Activated CD8-positive, alpha-beta memory T cell treated with anti-CD3 and anti-CD28 coated beads, Interleukin-2, amount 50 U/mL, for 4 hours (primary cell): ENCODE measurements at places on chromosomes 6 and 20.

DNA sequence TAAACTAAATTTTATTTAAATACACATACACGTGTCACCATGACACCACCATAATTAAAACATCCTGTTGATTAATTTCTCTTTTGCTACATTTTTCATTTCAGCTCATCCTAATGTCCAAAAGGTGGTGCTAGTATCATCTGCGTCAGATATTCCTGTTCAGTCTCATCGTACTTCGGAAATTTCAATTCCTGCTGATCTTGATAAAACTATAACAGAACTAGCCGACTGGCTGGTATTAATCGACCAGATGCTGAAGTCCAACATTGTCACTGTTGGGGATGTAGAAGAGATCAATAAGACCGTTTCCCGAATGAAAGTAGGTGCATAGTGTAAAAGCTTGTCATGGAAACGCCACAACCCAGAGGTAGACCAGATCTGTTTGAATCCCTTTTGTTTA, 263.4 kb downstream of the UTRN start:
- no peak for DNase-seq

DNA sequence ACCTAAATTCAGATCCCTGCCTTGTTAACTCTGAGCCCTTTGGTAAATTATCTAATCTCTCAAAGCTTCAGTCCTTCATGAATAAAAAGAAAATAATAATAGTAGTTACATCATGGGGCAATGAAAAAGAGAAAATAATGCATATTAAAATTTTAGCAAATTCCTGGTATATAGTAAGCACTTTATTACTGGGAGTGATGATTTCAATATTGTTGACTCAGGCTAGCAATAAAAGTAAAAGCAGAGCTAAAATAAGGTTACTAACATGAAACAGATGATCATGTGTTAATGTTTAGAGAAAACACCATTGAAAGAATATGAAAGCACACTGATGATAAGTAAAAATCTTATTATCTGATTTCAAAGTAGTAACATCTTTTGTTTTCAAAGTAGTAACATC, 13.6 kb downstream of the GINS1 start:
- DNase-seq, result no peak

DNA sequence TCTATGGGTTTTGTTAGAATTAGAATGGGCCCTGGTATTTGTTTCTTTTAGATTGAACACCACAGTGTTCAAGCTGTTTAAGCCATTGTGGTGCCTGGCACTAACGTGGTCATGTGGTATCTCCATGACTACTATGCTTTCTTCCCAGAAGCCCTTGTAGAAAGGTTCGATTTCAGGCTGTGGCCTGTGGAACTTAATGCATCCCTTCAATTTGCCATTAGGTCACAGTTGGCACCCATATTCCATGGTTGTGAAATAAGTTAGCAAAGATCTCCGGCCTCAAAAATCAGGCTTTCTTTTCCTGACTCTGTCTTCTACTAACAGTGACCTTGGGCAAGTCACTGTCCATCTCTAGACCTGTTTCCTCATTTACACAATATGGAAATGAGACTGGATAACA, 31.3 kb upstream of the AAR2 start:
- no peak for DNase-seq

- no peak for DNase-seq
These were observed 75.8 kb downstream of the PREP start for GRCh38 chr6:105326833-105327770.

DNA sequence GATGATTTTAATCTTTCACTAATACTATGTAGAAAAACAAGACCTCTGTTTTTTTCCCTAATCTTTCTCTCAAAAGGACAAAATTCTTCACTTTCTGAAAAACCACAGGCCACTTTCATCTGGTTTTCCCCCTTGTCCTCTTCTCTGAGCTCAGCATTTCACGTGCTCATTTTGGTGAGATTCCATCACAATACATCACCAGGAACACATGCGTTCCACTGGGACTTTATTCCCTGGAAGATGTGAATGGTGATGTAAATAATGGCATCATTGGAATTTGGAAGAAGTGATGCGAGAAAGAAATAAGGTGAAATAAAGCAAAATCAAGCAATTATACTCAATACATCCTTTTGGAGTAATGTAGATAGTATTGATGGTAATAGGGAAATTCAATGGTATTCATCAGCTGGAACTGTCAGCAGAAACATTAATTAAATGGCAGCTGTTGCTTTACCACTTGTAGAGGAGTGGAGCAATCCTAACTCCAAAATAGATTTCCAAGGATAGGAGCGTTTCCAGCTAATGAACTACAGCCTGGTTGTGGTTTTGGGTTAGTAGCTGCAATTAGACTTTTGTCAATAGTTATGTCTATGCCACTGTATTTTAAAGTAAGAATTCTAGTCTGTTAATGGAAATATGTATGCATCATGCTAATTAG, 11.5 kb downstream of the FILIP1 start:
- DNase-seq, result no peak

DNA sequence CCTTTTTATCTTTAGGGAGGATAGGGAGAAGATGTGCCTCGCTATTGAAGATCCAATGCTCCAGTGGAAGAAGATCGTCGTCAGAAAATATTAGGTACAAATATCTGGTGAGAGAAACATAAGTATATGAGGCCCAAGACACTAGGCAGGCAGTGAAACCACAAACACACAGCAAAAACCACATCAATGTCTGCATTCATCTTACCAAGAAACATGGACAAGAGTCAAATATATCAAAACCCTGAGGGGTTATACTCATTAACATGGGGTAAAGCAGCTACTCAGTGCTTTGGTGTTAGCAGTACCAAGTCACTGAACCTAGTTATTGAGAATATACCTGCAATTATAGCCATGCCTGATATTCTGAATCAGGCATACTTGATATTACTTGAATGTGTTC, 101.4 kb upstream of the FAM184A start:
- DNase-seq, result no peak

GRCh38 chr6:32244270-32244669, 20.4 kb upstream of the NOTCH4 start:
- DNase-seq, result no peak

GRCh38 chr6:100915876-100916275, 34.7 kb upstream of the ASCC3 start:
- no peak for DNase-seq

- no peak for DNase-seq
These were observed 443.7 kb downstream of the FRK start for GRCh38 chr6:115617031-115617430.

DNA sequence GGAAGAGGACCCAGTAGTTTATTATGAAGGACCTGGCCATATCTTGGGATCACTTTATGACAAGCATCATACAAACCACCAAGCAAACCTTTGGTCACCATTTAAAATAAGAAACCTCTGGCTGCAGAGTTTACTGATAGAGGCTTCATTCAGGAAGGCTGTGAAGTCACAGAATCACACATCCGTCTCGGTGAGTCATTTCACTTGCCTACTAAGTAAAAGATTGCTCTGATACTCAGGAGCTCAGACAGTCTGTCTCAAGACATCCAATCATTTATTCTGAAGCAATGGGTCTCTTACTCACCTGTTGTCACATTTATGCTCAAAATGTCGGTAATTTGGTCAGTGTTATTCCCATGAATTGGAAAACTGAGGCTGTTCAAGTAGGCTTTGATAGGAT, 33.7 kb downstream of the ADGRF5 start:
- no peak for DNase-seq

DNA sequence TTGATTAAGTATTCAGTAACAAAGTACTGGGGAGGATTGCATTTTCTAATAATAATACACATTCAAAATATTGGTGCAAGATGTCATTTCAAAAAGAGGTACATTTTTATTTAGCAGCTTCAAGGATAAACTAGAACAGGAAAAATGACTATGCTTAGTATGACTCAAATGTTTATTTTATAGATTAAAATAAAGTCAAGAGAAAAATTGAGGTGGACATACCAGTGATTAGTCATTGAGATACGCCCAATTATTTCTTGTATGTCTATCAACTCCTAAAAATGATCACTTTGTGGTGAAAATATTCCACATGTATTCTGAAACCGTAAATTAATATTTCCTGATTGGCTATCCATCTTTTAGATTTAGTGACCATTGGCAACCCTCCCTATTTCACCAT, 96.7 kb downstream of the PHF3 start:
- no peak for DNase-seq

GRCh38 chr20:48720256-48720985, 107.4 kb downstream of the PREX1 start:
- no peak for DNase-seq

DNA sequence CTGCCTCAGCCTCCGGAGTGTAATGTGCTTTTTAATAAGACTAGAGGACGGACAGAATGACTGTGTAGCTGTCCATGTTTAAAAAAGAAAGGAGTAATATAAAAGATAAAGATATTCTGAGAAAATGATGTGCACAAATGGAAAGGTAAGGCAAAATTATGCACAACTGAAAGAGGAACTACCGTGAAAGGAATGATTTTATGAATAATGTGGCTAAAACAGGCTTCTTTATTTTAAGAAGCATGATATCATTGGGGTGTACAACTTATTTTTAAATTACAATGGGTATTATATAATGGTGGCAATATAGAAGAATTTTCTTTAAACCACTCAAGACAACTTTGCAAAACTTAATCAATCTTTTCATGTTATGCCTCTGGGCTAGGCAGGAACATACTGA, 78.1 kb downstream of the FIG4 start:
- no peak for DNase-seq

GRCh38 chr20:14334306-14334930, 3.0 kb downstream of the FLRT3 start:
- DNase-seq, result no peak

- DNase-seq, result no peak
These were observed 2.2 kb upstream of the RAB22A start for GRCh38 chr20:58307270-58307669.

DNA sequence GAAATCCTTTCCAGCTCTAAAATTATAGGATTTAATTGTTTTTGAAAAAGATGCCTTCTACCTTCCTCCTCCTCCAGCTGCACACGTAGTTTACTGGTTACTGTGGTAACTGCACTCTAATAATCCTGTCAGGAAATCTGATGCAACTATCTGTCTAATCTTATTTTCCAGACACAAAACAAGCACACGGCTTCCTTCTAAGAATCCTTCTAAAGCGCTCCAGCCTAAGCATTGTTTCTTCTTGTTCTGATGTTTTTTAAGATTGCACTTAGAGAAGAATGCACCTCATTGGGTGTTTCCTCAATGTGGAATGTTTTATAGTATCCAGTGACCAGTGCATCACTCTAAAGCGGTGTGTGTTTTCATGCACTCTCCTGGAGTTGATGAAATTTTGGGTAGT, 63.6 kb downstream of the CARMIL1 start:
- DNase-seq, result no peak

GRCh38 chr6:24797596-24798216, 1.0 kb downstream of the ARMH2 start:
- no peak for DNase-seq

DNA sequence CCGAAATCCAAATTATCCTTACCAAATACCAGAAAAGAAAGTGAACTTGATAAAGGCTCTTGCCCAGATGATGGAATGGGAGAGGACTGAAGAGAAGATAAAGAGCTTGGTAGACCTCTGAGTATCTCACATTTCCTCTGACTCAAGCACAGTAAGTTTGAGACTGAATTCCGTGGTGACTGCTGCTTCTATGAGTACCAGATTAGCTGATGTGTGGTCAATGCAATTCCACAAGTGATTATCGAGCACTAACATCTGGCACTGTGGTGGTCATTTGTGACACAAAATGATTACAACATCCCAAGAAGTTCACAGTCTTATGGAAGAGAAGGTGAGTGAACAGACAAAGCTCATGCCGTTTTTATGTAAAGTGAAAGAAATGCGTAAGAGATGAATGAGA, 2.6 kb upstream of the RPS6KA2 start:
- DNase-seq, result no peak

DNA sequence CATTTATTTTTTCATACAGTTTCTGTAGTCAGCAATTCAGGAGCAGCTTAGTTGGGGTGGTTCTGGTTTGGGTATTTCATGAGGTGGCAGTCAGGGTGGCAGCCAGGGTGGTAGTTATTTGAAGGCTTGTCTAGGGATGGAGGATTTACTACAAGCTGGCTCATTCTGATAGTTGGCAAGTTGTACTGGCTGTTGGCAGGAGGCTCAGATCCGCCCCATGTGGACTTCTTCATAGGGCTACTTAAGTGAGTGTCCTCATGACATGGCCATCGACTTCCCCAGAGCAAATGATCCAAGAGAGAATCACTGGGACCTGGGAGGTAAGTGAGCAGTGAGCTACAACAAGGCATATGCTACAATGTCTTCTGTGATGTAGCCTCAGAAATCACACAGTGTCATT, 22.4 kb upstream of the CDKAL1 start:
- no peak for DNase-seq

GRCh38 chr6:140566781-140567277, 1192.4 kb upstream of the CITED2 start:
- no peak for DNase-seq

DNA sequence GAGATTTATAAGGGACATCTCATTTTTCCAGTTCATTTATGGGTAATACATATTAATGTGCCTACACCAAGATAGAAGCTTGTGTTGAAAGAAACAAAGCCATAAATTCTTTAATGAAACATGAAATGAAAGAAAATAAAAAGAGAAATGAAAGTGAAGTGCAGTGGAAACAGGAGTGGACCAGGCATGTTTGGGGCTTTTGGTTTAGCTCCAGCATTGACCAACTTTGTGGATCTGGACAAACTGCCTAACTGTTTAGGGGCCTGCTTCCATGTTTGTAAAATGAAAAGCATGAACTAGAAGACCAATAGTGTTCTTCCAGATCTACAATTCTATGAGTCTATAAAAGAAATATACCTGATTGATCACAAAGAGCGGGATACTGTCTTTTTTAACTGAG, 124.9 kb downstream of the GJA10 start:
- no peak for DNase-seq

GRCh38 chr20:41366546-41367392, at the start of gene EMILIN3:
EMILIN3 (minus strand) TSS chr20:41366818; CDS start chr20:41366634, 184 bp downstream.
- no peak for DNase-seq

DNA sequence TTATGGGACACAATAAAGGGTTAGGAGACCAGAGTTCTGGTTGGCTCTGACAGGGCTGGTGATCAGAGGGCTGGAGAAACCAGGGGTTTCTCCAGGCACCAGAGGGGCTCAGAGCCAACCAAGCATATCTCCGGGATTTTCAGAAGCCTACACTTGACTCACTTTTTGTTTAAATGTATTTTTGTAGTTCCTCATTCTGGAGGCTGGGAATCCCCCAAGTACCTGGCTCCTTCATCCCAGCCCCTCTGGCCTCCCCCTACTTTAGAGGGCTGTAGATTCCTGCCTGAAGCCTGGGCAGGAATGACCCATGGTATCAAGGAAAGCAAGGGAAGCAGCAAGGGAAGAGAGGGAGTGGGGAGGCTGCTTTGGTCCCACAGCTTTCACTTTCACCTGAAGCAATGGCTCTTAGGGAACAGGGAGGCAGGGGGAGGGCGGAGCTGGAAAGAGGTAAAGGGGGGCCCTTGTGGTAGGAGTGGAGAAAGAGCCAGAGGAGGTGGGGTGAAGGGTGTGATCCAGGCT, 973 bp downstream of the CD40 start:
- no peak for DNase-seq

- DNase-seq, result no peak
These were observed 242.7 kb downstream of the CLIC5 start for GRCh38 chr6:45772886-45773495.

GRCh38 chr6:14738933-14739332, 506.9 kb upstream of the JARID2 start:
- no peak for DNase-seq
